ENCODE measurements at places on chromosomes 1 and 21.

DNA sequence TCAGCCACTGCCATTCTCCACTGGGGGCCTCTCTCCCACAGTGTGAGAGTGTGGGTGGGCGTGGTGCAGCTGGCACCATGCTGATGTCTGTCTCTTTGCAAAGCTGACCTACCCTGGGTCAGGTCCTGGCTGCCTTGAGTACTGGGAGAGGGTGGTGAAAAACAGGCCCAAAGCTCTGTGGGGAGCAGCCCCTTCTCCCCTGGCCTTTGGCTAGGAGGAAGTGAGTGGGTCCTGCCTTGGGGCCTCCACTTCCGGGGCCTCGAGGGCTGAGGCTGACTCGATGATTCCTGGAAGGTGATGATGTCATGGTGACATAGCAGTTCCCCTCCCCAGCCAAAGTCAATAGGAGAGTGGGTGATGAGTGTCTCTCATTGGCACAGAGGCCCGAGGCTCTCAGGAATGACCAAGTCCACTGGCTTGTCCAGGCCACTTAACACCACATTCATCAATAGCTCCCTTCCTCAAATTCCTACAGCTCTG is 53.0 kb downstream of the IER5 start:
- H3K4me3 ChIP-seq: no peak overlapping the region
- H3K36me3 ChIP-seq: no peaks in the 10 kb centered on the region
- no peaks in the 10 kb centered on the region for H3K27me3 ChIP-seq
- peaks cover 44% of the 10 kb centered on the region for H3K4me1 ChIP-seq
- no peak overlapping the region for H3K27ac ChIP-seq
- DNase-seq: no peak

- no peaks in the 10 kb centered on the region for H3K36me3 ChIP-seq
- H3K27me3 ChIP-seq: peaks cover under 1% of the 10 kb centered on the region
- DNase-seq: no peak
- peaks cover 26% of the 10 kb centered on the region for H3K4me1 ChIP-seq
Observed at GRCh38 chr1:56469640-56470371, 109.6 kb downstream of the PLPP3 start.

DNA sequence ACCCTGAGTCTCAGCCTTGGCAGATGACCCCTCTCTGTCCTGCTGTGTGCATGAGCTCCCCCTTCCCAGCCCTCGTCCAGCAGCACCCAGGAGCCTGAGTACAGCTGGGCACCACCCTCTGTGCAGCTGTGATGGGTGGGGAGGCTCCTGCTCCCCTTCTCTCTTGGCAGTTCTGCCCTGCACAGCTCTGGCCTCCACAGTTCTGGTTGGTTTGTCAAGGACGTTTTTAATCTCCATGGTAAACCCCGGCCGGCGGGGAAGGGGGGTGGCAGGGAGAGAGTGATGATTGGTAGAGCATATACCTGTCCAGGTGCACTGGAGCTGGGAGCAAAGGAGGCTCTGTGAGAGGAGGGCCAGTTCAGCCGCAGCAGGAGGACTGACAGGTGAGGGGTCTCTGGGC is at the start of gene CLCNKA:
TSS of gene CLCNKA (plus strand) at position 356 of the 400 bp plus-strand sequence. CDS start 584 bp downstream, outside the sequence.
- peaks cover 6% of the 10 kb centered on the region for H3K27me3 ChIP-seq
- H3K4me3 ChIP-seq: no peak within 1 kb of the TSS
- H3K27ac ChIP-seq: no peak within 1 kb of the TSS
- no peak for DNase-seq
- no peaks in the 10 kb centered on the region for H3K4me1 ChIP-seq
- no peaks in the 10 kb centered on the region for H3K36me3 ChIP-seq

DNA sequence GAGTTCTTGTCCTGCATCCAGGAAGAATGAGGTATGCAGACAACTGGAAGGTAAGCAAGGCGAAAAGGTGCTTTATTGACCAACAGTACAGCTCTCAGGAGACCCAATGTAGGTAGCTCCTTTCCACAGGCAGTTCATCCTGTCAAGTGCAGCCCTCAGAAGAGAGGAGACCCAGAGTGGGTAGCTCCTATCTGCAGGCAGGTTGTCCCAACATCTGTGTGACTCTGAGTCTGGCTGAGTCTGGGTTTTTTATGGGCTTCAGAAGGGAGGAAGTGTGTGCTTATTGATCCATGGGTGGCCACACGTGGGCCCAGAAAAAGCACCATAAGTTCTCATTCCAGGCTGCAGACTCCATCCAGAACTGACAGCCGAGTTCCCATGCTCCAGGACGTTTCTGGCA is 34.0 kb downstream of the ZNF691 start:
- no peaks in the 10 kb centered on the region for H3K36me3 ChIP-seq
- H3K4me1 ChIP-seq: no peaks in the 10 kb centered on the region
- H3K27ac ChIP-seq: no peak overlapping the region
- H3K27me3 ChIP-seq: peaks cover 6% of the 10 kb centered on the region
- DNase-seq: no peak
- no peak overlapping the region for H3K4me3 ChIP-seq

- H3K4me3 ChIP-seq: no peak overlapping the region
- peaks cover 11% of the 10 kb centered on the region for H3K4me1 ChIP-seq
- DNase-seq: no peak
Observed at GRCh38 chr1:103109311-103109920, 1.1 kb upstream of the COL11A1 start.

GRCh38 chr21:35581640-35582039 is 478.7 kb downstream of the SETD4 start:
- peaks cover 1% of the 10 kb centered on the region for H3K36me3 ChIP-seq
- no peak overlapping the region for H3K4me3 ChIP-seq
- peaks cover 7% of the 10 kb centered on the region for H3K4me1 ChIP-seq
- H3K27me3 ChIP-seq: peaks cover 4% of the 10 kb centered on the region
- H3K27ac ChIP-seq: no peak overlapping the region

DNA sequence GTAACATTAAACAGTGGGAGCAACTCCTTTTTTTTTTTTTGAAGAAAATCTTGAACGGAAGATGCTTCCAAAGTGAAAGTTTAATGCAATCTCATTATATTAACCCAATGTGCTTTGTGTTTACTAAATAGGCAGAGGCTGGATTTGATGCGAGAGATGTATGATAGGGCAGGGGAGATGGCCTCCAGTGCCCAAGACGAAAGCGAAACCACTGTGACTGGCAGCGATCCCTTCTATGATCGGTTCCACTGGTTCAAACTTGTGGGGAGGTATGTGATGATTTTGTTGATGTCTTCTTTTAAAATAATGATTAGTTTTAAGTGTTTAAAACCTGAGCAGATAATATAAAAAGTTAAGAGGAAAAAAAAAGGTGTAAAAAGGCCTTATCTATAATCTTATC is 74.2 kb upstream of the PGD start:
- DNase-seq: no peak
- H3K4me3 ChIP-seq: no peak overlapping the region

DNA sequence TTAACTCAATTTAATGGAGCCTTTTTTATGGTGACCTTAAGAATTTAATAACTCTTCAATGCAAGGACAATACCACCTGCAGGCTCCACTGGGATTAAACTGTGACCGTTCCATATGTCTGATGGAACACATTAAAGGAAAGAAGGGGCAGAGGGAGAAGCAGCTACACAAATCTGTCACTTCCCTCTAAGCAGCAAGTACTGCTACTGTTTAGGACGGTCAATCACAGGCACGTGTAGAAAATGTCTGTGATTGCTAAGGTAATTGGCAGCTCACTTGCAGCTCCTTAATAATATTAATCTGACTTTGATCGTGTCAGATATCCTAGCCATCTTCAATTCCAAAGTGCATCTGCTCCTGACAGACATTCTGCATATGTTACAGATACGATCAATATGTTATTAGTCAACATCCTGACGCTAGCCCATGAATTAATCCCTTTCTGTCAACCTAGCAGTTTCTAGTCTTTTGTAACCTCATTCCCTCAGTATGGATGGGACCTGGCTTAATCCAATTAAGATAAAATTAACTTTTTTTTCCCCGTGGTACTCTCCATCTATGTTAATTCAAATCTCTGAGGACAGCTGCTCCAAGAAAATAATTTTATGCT is 1012.4 kb downstream of the AMY1C start:
- no peak overlapping the region for H3K27ac ChIP-seq
- H3K27me3 ChIP-seq: no peaks in the 10 kb centered on the region
- H3K4me3 ChIP-seq: no peak overlapping the region
- no peaks in the 10 kb centered on the region for H3K36me3 ChIP-seq
- peaks cover 29% of the 10 kb centered on the region for H3K4me1 ChIP-seq
- DNase-seq: no peak

GRCh38 chr21:38785483-38785882 is 20.2 kb upstream of the ETS2 start:
- H3K27me3 ChIP-seq: peaks cover 11% of the 10 kb centered on the region
- H3K27ac ChIP-seq: no peak overlapping the region

DNA sequence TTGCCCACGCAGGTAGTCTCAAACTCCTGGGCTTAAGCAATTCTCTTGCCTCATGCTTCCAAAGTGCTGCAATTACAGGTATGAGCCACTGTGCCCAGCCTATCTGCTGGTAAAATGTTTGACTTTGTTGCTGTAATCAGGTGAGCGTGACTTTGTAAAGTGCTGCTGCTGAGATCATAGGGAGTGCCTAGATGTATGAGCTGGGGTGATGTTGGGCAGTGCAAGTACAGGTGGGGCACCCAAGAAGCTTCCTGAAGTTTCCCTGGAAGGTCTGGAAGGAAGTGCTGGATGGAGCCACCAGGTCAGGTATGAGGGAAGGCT is 43.1 kb downstream of the KIF21B start:
- H3K27me3 ChIP-seq: no peaks in the 10 kb centered on the region
- H3K4me3 ChIP-seq: no peak overlapping the region
- no peak for DNase-seq
- H3K27ac ChIP-seq: no peak overlapping the region
- no peaks in the 10 kb centered on the region for H3K4me1 ChIP-seq
- peaks cover 40% of the 10 kb centered on the region for H3K36me3 ChIP-seq

DNA sequence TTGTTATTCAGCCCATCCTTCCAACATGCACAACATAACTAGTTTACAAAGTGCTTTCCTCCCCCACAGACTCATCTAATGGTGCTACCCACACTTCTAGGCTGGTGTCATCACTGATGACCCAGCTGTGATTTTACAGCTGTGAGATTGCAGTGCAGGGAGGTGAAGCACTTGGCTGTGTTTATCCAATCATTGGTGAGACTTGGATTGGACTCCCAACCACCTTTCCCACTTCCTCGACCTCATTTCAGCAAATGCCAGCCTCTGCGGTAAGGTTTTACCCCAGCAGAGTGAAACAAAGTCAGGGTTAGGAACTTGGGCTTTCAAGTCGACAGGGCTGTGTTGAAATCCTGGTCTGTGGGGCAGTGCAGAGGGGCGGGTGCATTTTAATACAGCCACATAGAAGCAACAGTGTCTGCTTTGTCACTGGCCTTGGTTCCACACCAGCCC is 22.1 kb downstream of the ECHDC2 start:
- no peak overlapping the region for H3K4me3 ChIP-seq
- DNase-seq: no peak
- H3K27ac ChIP-seq: no peak overlapping the region
- no peaks in the 10 kb centered on the region for H3K27me3 ChIP-seq

- peaks cover 2% of the 10 kb centered on the region for H3K36me3 ChIP-seq
- H3K4me1 ChIP-seq: peaks cover 31% of the 10 kb centered on the region
- peaks cover 35% of the 10 kb centered on the region for H3K27me3 ChIP-seq
Observed at GRCh38 chr1:205476648-205477047, 20.8 kb upstream of the BLACAT1 start.

GRCh38 chr1:50332941-50333594 is 90.2 kb downstream of the DMRTA2 start:
- peak; percentile 28 for DNase-seq
- no peaks in the 10 kb centered on the region for H3K4me1 ChIP-seq
- H3K27ac ChIP-seq: no peak overlapping the region
- H3K4me3 ChIP-seq: peak overlapping the region; percentile 24
- peaks cover 19% of the 10 kb centered on the region for H3K27me3 ChIP-seq

- DNase-seq: no peak
- H3K36me3 ChIP-seq: no peaks in the 10 kb centered on the region
- H3K4me1 ChIP-seq: peaks cover 13% of the 10 kb centered on the region
- no peak within 1 kb of the TSS for H3K4me3 ChIP-seq
Observed at GRCh38 chr1:146021622-146022402, at the start of gene HJV. Gene HJV (minus strand): TSS chr1:146021735. CDS start chr1:146020231, 1,504 bp downstream.

DNA sequence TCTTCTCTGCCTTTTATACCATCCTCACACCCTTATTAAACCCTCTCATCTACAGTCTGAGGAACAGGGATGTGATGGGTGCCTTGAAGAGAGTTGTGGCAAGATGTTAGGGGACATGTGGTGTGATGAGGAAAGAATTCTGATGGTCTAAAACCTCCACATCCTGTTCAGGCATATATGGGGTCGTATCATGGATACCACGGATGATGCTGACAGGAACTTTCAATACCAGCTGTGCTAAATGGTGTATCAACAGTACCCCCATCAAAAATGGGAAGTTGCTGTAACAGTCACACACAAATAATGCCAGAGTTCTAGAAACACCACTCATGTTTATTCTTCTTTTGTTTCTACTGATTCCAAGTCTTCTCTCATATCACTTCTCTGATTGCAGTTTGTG is 12.9 kb downstream of the OR2T6 start:
- H3K4me1 ChIP-seq: no peaks in the 10 kb centered on the region
- H3K4me3 ChIP-seq: no peak overlapping the region
- H3K27me3 ChIP-seq: peaks cover 20% of the 10 kb centered on the region
- no peak overlapping the region for H3K27ac ChIP-seq
- no peak for DNase-seq

- H3K27me3 ChIP-seq: peaks cover 25% of the 10 kb centered on the region
- no peaks in the 10 kb centered on the region for H3K36me3 ChIP-seq
- H3K4me3 ChIP-seq: no peak overlapping the region
- no peak for DNase-seq
- no peak overlapping the region for H3K27ac ChIP-seq
Observed at GRCh38 chr1:227449051-227449450, 114.3 kb upstream of the ZNF678 start.

- no peak overlapping the region for H3K4me3 ChIP-seq
- peaks cover 2% of the 10 kb centered on the region for H3K4me1 ChIP-seq
- no peaks in the 10 kb centered on the region for H3K36me3 ChIP-seq
- no peak for DNase-seq
- no peaks in the 10 kb centered on the region for H3K27me3 ChIP-seq
Observed at GRCh38 chr1:246001142-246001836, 505.8 kb downstream of the SMYD3 start.

- no peak for DNase-seq
- H3K27ac ChIP-seq: no peak within 1 kb of the TSS
- no peaks in the 10 kb centered on the region for H3K36me3 ChIP-seq
- peaks cover 7% of the 10 kb centered on the region for H3K4me1 ChIP-seq
Observed at GRCh38 chr1:152159144-152159543, at the start of gene RPTN. Gene RPTN (minus strand): TSS chr1:152159228. CDS start chr1:152157889, 1,339 bp downstream.

DNA sequence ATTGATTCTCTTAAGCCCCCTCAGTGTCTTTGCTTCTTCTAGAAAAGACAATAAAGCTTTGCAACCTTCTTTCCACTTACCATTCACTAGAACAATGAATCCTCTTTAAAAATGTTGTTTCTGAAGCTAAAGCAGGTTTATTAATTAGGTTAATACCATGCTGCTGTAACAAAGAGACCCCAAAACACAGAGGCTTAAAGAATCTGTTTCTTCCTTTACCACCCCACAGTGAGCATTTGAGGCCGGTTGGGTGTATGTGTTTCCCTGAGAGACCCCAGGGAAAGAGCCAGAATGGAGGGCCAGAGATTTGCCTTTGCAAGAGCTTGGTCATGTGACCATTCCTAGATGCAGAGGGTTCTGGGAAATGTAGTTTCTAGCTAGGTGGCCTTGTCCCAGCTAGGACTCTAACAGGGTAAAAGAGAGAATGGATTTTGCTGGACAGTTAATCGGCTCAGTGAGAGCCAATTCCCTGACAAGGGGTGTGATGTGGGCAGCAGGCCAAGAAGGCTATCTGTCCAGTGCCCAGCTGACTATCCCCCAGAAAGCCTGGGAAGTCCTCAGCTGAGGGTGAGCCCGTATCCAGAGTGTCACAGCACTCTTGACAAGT is 191.8 kb upstream of the TMEM51 start:
- no peaks in the 10 kb centered on the region for H3K27me3 ChIP-seq
- no peak for DNase-seq
- no peaks in the 10 kb centered on the region for H3K36me3 ChIP-seq
- H3K4me3 ChIP-seq: no peak overlapping the region
- H3K4me1 ChIP-seq: no peaks in the 10 kb centered on the region
- no peak overlapping the region for H3K27ac ChIP-seq

- peaks cover 12% of the 10 kb centered on the region for H3K27me3 ChIP-seq
- H3K27ac ChIP-seq: no peak overlapping the region
- H3K4me3 ChIP-seq: no peak overlapping the region
- DNase-seq: no peak
Observed at GRCh38 chr1:55441489-55441888, 226.3 kb upstream of the USP24 start.
